NCI-H446 treated with DMSO at 0.1 percent for 48 hours (cell line): ENCODE measurements at places on chromosomes 6 and 20.

DNA sequence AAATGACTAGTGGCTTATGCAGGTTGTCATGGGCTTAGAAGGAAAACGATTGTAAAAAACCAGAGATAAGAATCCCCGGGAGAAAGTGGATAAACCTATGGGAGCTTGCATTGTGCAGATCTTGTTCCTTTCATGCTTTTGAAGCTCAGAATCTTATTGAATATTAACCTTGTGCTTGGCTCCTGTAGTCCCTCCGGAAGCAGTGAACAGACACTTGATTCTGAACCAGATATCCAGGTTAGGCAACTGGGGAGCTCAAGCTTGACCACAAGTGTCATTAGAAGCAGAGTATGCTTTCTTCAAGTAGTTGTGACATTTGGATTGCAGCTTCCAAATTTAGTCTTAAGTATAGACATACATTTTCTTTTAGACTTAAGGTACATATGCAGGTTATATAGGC lies 212.6 kb upstream of the MOCS1 start:
- no peak for DNase-seq

DNA sequence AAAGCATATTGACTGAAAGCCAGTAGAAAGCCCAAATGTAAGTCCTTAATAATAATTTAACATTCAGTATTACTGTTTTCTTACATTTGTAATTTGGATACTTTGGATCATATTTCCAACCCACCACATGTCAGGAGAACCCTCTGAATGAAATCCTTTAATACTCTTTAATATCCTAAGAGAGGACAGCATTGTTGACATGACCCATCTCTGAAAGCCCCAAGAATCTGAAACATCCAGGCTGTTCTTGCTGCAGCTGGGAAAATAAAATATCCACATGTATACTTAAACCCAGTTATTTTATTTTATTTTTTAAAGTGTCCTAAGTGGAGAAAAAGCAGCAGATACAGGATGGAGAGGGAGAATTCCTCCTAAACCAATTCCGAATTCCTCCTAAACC lies 130.8 kb upstream of the RIPOR2 start:
- no peak for DNase-seq

GRCh38 chr6:41298785-41299502 lies 12.5 kb upstream of the TREM1 start:
- DNase-seq = no peak

- DNase-seq = no peak
Measured at GRCh38 chr20:6074145-6074561, 20.3 kb upstream of the LRRN4 start.

- no peak for DNase-seq
Measured at GRCh38 chr6:165988757-165989456, 178.7 kb downstream of the TBXT start.

DNA sequence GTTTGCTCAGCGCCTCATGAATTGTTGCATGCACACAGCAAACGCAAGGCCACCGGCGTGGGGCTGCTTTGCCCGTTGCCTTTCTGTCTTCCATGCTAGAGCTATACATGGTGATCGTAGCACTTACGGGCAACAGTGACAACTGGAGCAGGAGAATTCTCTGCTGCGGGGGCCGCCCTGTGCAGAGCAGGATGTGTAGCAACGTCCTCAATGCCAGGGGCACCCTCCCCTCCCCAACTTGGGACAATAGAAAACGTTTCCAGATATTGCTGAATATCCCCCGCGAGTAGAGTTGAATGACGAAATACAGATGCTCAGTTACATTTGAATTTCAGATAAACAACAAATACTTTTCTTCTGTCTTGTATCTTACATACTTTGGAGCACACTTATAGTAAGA lies 198.7 kb downstream of the TFAP2C start:
- DNase-seq = no peak

GRCh38 chr6:105797983-105798453 lies 288.1 kb upstream of the PRDM1 start:
- no peak for DNase-seq

DNA sequence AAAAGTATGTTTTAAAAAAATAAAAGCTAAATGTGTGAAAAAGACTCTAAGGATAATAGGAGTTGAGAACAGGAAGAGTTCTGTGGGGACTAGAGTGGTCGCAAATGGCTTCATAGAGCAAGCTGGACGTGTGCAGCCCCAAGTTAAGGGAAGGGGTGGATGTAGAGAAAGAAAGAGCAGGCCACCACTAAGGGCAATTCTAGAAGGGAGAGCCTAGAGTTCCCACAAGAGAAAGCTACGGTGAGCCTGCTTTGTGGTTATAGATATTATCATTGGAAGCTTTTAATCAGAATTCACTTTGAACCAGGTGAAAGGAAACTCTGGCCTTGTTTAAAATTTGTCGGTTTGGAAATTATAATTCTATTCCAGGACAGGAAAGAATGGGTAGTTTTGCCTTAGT lies 101.6 kb downstream of the HIVEP2 start:
- no peak for DNase-seq

DNA sequence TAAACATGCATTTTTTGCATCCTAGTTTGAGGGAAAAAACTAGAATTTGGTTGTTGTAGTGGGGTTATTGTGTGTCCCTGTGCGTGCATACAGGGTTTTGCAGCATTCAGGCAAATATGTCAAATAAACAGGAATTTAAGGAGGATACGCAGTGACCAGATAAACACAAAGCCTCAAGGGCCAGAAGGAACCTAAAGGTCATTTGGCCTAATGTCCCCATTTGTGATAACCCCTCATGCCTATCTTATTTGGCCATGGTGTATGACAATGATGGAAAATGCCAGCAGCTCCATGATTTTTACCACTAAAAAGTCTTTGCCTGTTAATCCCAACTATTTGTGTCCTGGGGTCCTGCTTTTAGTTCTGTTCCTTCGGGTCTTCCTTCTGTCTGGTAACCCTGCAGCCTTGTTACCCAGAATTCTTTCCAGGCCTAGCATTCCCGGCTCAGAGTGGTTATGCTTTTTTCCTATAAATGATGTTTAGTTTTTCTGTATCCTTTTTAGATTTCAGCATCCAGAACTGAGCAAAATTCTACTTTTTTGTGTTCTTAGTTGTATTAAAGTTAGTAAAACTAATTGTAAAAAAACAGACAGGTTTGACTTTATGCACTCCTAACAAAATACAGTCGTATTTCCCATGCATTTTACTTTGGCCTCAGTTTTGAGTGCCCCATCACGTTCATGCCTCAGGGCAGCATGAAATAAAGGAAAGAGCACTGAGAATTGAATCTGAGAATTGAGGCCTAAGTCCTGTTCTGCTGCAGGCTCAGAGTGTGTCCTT lies 4.4 kb downstream of the STX16 start:
- DNase-seq = no peak

- no peak for DNase-seq
Measured at GRCh38 chr6:42984924-42985475, 630 bp downstream of the PPP2R5D start.

GRCh38 chr20:17808357-17808756 lies 108.6 kb downstream of the BANF2 start:
- no peak for DNase-seq

GRCh38 chr6:51019806-51020205 lies 201.1 kb downstream of the TFAP2B start:
- no peak for DNase-seq

GRCh38 chr6:104702126-104702841 lies 157.4 kb downstream of the HACE1 start:
- DNase-seq = no peak

GRCh38 chr20:59154317-59155013 lies 9.2 kb upstream of the ZNF831 start:
- DNase-seq = no peak

- DNase-seq = no peak
Measured at GRCh38 chr20:9424551-9424950, 89.8 kb upstream of the LAMP5 start.

- DNase-seq = no peak
Measured at GRCh38 chr20:48476854-48477253, 350.9 kb downstream of the PREX1 start.

DNA sequence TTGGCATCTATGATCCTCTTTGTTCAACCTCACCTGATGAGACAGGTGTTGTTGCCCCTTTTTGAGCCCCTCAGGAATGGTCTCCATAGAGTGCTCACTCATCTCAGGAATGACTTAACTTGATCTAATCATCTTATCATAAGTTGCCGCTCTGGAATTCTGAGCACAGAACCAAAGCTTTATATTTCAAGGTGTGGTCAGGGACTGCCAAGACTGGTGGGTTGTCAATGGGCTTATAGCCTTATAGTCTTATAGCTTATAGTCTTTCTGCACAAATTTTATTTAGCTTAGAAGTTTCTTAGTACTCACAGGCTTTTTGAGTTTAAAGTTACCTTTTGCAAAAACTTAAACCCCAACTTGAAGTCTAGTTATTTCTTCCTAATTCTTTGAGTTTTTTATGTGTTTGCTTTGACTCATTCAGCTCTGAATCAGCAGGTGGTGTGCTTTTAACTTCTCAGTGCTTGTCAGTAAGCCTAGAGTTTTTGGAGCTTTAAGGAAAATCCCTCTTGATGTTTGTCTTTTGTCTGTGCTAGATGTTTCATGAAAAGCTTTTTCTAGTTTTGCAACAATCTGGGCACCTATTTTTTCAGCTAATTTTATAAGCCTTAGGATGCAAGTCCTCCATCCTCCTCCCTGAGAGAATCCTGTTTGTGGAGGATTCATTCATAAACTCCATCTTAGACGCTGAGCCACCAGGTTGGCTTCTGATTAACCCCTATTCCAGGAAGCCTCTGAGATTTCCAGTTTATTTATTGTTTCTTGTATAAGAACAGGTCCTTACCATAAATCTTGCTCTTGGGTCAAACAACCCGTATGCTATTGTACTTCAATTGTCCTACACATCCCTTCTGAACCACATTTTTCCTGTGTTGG lies 72.3 kb upstream of the SSTR4 start:
- DNase-seq = no peak
